ENCODE measurements at places on chromosomes 16 and 17.

GRCh38 chr17:76554131-76554530 is 14.3 kb downstream of the PRCD start:
- DNase-seq: no peak

DNA sequence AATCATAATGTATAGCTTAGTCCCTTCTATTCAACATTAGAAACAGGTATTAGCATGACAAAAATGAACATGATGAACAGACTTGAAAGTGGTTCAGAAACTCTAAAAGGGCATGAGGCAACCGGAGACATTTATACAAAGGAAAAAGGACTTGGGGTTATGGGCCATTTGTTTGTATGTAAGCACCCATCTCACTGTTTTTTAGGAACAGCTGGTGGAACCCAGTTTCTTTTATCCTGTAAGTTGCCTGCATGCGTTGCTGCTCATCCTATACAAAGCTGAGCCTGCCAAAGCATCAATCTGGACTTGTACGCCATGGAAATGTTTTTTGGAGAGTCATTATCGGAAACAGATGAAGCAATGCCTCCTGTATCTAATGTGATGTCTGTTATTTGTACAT is 72.3 kb upstream of the NACA2 start:
- DNase-seq: no peak

- DNase-seq: no peak
Observed at GRCh38 chr17:28573040-28573380, 1.7 kb upstream of the PIGS start.

DNA sequence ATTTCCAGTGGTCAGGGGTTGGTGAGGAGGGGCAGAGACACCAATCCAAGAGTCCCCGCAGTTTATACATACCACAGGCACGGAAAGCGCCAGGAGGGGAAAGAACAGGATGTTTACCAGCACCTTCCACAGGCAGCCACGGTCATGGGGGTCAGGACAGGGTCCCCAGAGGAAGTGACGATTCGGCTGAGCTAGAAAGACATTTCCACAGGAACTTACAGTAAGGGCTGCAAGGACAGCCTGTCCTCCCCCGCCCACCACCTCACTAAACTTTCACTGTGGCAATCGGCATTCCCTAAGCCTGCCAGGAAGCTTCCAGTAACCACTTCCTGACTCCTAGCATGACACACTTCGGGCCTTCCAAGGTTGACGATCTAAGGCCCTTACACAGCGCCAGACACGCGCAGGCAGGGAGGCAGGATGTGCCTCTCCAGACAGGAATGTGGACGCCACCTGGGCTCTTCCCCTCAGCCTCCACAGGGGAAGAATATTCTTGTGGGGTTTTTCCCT is 1.2 kb upstream of the MT2A start:
- no peak for DNase-seq

DNA sequence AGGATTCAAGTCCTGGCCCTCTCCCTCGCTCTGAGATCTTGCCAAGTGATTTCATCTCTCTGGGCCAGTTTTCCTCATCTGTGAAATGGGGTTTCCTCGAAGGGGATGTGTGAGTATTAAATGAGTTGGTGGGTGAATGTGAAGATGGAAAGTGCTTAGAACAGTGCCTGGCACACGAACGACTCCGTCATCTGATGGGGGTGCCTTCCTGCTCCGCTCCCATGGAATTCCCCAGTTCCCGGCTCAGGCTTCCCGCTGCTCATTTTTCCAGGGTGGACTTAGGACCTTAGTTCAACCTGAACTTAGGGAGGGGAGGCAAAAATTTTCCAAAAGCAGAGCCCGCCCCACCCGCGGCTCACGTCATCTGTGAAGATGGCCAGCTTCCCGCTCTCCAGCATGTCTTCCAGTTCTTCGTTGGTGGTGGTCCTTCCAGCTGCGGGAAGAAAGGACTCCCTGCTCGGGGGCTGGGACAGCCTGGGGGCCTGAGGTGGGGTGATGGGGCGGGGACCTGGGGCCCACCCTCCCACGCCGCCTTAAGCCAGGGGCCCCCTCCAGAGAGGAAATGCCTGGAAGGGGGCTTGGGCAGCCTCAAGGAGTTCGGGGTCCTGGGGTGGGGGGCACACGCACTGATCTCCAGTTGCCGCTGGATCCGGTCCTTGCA is 11.4 kb downstream of the HSD3B7 start:
- no peak for DNase-seq

DNA sequence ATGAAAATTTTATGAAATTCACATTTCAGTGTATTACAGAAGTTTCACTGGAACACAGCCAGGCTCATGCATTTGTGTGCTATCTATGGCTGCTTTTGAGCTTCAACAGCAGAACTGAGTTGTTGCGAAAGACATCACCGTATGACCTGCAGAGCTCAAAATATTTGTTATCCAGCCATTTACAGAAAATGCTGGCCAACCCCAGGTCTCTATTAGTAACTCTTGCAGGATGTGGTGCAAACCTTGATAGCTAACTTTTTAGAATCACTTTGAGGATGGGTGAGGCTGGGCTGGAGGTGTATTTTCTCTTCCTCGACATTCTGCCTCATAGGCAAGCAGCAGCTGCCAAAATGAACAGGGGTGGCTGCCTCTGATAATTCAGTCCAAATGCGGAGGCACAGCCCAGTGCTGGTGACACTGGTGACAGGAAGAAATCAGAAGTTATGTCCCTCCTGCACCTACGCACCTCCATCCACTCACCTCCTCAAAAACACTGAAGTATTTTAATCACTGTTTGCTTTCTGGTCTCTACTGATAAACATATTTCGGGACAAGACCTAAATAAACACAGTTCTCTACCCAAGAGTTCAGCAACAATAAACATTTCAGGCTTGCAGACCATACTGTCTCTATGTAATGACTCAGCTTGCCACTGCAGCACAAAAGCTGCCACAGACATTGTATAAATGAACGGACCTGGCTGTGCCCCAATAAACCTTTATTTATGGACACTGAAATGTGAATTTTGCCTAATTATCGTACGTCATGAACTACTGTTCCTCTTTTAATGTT is 28.5 kb downstream of the ARHGAP17 start:
- no peak for DNase-seq

DNA sequence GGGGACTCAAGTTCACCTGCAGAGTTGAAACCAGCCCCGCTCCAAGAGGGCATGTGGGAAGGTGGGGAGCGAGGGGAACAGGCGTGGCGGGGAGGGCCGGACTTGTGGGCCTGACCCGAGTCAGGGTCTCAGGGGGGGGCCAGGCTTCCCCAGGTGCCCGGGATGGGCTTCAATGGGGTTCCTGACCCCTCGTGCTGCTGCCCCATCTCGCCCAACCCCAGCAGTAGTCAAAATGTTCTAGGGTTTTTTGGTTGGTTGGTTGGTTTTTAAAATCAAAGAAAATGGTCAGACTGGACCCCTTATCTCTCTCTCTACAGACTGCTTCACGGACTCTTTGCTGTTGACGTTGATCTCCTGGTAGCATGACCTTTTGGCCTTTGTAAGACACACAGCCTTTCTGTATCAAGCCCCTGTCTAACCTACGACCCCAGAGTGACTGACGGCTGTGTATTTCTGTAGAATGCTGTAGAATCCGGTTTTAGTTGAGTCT is 69.5 kb downstream of the AMFR start:
- peak; percentile 16 for DNase-seq

- peak; percentile 78 for DNase-seq
Observed at GRCh38 chr17:81291662-81292061, 3.4 kb downstream of the SLC38A10 start.

- peak; percentile 67 for DNase-seq
Observed at GRCh38 chr17:5816491-5817070, 232.3 kb upstream of the NLRP1 start.

DNA sequence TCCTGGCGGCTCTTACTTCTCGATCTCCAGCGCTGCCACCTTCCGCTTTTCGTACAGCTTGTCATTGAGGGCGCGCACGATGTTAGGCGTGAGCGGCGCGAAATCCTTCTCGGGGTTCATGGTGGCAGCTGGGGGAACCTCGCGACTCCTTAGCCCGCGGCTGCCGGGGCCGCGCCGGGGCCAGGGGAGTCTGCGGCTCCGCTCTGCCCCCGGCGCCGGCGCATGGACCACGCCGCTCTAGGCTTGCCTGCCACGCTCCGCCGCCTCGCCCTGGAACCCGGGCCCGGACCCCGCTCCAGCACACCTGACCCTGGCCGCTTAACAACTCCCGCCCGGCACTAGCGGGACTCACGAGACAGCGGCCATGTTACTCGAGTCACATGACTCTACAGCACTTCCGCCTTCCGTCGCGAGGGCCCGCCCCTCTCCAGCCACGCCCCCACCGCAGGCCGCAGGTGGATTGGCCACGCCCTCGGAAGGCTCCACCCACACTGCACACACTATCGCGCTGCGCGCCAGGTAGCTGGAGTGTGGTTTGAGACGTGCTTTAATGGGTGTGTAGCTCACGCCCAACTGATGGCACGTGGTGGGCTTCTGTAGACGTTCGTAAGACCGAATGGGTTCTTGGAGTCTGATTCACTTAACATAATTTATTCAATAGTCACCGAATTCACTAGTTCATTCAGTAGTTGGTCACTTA is at the start of gene VAC14:
VAC14 (minus strand) TSS at position 378 of the 700 bp plus-strand sequence; CDS start at position 120, 258 bp downstream.
- DNase-seq: peak; percentile 94

- DNase-seq: no peak
Observed at GRCh38 chr17:66330646-66331037, 28.2 kb downstream of the PRKCA start.

GRCh38 chr17:1460233-1460632 is 4.2 kb upstream of the CRK start:
- DNase-seq: no peak

- no peak for DNase-seq
Observed at GRCh38 chr17:43702637-43703036, 40.9 kb upstream of the MEOX1 start.

DNA sequence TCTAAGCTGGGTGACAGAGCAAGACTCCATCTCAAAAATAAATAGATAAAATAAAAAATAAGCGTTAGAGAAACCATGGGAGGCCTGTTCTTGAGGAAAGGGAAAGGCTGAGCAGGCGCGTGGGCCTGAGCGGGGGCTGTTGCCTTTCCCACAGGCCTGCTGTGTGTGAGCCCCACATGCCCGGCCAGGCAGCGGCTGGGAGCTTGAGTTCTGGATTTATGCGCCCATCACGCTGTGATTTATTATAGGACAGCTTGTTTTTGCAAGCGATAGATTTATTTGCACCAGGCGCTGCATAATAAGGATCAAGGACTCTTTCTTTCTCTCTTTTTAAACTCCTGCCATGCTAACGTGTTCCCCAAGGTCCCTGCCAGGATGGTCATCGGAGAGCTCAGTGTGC is 14.8 kb upstream of the WFDC1 start:
- DNase-seq: no peak

DNA sequence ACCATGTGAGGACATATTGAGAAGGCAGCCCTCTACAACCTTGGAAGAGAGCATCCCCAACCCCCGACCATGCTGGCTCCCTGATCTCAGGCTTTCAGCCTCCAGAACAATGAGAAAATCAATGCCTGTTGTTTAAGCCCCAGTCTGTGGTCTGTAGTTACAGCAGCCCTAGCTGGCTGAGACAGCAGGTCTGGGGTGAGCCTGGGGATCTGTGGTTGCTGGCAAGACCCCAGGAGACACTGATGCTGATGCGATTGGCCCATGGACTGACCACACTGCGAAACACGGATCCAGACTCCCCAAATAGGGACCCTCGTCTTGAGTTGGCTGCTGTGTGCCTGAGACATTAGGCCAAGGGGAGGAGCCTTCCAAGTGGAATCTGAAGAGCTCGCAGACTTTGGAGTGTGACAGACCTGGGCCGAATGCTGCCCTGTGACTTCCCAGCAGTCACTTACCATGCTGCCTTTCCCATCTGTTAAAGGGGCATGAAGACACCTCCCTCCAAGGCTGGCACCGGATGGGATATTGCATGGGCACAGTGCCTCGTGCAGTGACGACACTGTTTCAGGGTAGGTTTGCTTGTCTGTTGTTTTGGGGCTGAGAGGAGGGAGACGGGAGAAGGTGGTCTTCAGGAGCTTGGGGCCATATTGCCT is 147.8 kb upstream of the RPL38 start:
- DNase-seq: peak; percentile 50

- DNase-seq: no peak
Observed at GRCh38 chr17:50668025-50668837, 33.5 kb downstream of the ABCC3 start.

DNA sequence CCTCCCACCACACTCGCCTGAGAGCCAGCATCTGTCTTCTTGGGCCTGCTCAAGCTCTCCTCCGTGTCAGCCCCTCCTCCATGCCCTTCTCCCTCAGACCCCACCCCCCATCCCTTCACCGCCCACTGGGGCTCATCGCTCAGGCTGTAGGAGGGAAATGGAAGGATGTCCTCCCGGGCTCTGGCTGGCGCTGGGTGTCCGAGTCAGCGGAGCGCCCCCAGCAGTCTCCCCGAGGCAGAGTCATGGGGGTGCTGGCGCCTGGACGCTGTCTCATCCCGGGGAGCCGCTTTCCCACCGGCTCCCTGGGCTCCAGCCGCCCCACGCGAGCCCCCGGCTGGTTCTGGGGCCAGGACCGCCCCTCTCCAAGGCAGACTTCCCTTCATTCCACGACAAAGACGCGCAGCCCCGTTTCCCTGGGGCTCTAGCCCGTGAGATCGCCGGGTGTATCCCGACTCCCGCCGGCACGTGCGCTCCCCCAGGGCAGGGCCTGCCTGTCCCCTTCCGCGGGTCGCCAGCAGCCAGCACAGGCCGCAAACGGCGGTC is 428 bp upstream of the ANTKMT start:
- DNase-seq: peak; percentile 78

- no peak for DNase-seq
Observed at GRCh38 chr16:8283195-8283594, 307.1 kb downstream of the TMEM114 start.

DNA sequence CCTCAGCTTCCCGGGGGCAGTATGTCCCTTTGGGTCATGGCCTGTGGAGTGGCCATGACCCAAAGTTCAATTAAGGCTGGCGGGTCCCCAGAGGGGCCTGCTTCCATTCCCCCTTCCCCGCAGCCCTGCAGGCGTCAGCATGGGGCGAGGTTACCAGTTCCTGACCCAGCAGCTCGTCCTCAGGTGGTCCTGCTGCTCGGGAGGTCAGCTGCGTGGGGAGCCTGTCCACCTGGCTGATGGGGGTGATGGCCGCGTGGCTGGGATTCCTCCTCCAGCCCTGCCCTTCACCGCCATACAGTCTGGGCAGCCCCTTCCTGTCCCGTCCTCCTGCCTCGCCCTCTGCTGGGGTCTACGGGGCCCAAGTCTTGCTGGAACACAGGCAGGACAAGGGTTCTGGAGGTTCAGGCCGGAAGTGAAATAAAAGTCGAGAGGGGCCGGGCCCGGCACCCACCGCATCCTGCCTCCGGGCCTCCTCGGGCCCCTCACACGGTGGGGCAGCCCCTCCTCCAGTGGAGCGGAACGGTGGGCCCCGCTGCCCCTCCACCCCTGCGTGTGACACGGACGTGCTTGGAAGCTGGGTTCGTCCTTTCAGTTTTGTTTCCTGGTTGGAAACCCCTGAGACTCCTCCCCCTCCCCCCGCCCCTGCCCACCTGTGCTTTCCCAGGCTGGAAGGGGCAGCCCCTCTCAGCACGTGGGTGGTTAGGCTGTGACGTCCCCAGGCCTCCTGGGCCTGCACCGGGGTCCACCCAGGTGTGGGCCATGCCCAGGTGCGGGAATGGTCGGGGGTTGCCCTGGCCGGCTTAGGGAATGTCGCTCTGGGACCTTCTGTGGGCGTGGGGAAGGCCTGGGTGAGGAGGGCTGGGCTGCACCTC is 6.8 kb downstream of the UBALD2 start:
- no peak for DNase-seq
